ENCODE measurements at places on chromosomes 16 and 17.

DNA sequence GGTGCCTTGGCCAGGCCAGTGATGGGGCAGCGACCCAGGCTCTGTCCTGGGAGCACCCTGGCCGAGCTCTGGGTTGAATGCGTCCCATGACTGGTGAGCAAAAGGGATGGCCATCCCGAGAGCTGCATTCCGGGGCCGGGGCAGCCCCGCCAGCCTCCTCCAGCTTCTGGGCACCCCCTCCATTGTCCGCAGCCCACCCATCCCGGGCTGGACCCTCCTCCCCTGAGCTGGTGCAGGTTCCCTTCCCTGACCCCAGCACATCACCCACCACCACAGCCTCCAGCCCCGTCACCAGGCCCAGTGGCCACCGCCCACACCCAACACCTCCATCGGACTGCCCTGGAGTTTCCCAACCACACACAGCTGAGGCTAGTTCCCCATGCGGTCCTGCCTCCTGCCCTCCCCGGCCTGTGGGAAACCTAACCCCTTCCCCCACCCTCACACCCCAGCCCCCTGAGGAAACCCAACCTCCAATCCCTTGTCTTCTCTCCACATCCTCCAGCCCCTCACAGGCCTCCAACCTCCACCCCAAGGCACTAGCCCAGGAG, 16.2 kb upstream of the PVALEF start:
- DNase-seq: no peak

DNA sequence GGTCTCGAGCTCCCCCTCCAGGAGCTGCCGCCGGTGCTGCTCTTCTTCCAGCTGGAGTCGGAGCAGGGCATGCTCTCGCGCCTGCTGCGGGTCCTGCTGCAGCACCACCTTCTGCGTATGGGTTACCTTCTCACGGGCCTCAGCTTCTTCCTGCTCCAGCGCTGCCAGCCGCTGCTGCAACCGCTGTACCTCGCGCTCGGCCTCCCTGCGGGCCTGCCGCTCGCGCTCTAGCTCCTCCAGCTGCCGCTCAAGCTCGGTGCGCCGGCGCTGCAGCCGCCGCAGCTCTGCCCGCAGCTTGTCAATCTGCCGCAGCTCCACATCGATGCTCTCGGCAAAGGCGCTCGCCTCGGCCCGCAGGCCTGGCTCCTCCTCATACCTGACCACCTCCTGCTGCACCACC, 36.9 kb downstream of the UBN1 start:
- DNase-seq: no peak

DNA sequence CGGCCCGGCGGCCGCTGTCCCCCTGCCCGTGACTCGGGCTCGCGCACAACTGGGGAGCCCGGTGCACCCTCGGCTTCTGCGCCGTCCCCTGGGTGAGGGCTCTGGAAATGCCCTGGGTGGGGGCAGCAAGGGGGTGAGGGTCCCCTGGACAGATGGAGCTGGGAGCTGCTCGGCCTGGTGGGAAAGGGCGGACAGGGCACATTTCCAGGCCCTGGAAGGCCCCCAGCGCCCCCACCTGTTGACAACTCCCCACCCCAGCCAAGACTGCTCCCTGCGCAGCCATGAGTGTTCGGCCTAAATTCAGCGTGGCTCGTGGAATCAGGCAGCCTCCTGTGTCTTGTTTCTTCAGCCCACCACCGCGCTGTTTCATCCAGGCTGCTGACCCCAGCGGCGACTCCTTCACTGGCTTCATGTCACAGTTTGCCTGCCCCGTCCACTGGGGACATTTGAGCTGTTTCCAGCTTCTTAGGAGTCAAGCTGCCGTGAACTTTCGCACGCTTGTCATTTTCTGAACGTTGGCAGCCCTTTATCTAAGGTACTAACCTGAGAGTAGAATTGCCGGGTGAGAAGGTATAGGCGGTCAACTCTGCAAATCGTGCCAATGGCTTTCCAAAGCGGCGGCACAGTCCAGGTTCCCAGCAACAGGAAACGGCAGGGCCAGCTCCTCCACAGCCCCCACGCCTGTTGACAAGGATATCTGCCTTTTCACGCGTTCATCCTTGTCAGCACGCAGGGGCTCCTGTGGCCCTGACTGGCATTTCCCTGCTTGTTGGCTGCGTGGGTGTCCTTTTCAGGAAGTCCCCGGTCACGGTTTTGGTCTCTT, 895 bp downstream of the UTS2R start:
- no peak for DNase-seq

DNA sequence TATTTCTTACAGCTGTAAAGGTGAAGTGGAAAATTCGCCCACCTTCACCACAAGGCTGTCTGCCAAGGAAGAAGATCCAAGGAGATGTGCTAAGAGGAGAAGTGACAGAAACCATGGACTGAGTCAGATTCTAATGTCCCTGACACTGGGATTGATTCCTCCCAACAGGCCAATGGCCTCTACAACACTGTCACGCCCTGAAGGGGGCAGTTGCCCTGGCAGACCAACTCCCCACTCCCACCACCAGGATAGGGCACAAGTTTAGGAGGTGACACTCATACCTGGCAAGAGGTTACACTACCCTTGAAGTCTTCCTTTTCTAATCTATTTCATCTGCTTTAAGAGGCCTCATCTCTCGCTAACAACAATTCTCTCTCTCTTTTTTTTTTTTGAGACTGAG, 16.1 kb downstream of the PIP4K2B start:
- no peak for DNase-seq

- DNase-seq: no peak
These were observed 123.9 kb upstream of the CACNG3 start for GRCh38 chr16:24132048-24132796.

- no peak for DNase-seq
These were observed 7.7 kb upstream of the C16orf78 start for GRCh38 chr16:49365711-49366509.

- no peak for DNase-seq
These were observed 5.7 kb upstream of the SLC38A8 start for GRCh38 chr16:84048270-84048669.

DNA sequence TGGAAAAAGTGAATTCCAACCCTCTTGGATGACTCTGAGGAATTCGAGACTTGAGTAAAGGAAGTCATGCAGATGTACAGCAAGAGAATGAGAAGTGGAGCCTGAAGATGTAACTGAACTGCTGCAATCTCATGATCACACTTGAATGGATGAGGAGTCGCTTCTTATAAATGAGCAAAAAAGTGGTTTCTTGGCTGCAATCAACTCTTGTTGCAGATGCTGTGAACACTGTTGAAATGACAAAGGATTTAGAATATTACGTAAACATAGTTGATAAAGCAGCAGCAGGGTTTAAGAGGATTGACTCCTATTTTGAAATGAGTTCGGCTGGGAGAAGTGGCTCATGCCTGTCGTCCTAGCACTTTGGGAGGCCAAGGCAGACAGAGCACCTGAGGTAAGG, 25.5 kb downstream of the ASPA start:
- no peak for DNase-seq

DNA sequence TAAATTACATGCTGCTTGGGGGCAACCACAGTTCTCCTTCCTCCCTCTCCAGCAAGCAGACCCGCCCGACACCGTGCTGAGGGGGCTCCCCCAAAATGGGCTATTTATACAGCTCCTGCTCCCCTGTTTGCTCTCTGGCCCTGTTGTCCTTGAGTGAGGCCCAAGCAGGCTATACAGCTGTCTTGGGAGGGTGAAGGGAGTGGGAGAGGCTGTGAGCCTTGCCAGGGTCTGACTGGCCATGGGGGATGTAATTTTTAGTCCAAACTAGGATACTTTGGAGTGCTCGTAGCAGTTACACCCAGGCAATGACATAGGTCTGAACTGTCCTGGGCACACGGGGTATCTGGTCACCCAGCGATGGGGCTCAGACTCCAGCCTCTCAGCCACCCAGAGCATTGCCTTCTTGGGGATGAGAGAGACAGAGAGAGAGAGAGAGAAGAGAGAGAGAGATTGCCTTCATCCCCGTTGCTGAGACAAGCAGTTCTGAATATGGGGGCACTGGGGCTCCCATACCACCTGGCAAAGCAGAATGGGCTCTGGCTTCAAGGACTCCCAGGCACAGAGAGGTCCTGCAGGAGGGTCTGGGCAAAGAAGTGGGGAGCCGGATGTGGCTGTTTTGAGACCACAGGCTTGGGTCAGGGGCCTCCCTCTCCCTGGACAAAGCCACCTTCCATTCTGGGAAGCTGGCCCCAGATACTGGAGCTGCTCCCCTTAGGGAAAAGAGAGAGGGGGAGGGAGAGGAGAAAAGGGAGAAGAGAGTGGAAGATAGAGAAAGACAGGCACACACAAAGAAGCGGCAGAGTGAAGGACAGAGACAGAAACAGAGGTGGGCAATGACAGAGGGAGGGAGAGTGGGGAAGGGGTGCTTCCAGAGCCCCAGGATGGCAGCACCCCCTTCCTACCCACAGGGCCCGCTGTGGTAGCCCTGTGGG, 10.7 kb upstream of the TMEM92 start:
- DNase-seq: no peak

DNA sequence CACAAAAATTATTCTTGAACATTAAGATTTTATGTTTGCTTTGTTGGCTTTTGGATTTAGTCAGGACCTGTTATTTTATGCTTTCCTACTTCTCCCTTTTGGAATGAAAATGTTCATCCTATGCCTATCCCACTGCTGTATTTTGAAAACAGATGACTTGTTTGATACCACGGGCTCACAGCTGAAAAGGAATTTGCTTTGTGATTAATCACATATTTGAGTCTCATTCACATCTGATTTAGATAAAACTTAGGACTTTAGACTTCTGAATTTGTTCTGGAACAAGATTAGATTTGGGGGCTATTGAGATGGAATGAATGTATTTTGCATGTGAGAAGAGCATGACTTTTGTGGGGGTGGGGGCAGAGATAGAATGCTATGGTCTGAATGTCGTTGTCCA, 1012.6 kb downstream of the CDH11 start:
- DNase-seq: no peak

DNA sequence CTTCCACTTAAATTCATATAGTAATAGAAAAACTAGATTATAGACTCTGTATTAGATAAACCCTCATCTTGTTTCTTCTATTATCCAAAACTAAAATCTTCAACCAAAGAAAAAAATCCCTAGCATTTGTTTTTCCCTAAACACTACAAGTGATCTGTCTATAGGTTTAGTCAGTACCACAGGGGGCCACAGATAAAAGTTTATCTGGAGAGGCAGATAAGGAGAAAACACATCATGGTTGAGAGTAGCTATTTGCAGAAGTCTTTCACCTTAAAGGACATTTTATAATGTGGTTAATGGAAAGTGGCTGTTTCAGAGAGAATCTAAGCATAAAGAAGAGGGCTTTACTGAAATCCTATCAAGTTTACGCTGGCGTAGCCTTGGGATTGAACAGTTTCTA, 160.1 kb downstream of the CDK5R1 start:
- no peak for DNase-seq

DNA sequence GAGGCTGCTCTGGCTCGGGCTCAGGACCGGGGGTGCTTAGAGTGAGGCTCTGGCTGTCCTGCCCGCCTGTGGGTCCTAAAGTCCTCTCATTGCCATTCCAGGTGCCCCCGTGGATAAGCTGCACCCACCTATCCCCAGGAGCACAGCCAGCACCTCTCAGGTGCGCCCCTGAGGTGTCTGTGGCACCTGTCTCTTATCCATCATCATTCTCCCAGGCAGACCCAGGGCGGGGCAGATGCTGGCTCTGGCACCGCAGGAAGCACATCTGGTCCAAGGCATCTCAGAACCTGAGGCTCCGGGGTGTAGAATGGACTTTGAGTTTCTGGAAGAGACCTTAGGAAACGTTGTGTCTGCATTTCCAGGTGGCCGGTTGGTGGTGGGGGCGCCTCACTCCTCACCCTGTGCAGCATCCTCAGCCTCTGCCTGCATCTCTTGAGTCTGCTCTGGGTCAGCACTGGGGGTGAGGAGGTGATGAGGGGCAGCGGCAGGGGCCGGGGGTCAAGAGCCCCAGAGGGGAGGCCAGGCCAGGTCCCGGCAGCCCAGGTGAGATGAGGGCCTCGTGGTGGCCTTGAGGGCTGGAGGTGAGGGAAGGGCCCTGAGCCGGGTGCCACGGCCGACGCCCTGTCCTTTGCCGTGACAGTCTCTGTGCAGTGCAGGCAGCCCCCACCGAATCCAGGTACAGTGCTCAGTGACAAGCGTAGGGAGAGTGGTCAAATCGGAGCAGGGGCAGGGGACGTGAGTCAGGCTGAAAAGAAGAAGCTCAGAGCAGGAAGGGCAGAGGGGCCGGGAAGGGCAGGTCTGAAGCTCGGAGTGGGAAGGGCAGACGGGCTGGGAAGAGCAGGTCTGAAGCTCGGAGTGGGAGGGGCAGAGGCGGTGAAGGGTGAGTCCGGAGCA, 173.5 kb downstream of the NPIPB11 start:
- no peak for DNase-seq

- DNase-seq: no peak
These were observed 12.5 kb downstream of the DHODH start for GRCh38 chr16:72021043-72021442.

DNA sequence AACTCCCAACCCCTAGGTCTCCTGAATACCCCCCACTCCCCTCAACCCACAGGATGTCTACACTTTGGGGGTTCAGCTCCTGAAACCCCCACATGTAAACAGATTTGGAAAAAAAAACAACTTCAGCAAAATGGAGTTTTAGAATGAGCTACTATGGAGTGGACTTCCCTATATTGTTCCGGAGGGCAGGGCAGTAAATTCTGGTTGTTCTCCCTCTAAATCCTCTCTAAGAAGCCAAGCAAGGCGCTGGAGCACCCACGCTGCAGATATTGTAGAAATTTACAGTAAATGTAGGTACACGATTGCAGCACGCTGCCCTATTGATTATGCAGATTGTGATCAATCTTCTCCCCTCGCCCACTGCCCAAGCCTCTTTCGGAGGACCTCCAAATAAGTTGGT, 8.5 kb upstream of the ZFHX3 start:
- DNase-seq: no peak

DNA sequence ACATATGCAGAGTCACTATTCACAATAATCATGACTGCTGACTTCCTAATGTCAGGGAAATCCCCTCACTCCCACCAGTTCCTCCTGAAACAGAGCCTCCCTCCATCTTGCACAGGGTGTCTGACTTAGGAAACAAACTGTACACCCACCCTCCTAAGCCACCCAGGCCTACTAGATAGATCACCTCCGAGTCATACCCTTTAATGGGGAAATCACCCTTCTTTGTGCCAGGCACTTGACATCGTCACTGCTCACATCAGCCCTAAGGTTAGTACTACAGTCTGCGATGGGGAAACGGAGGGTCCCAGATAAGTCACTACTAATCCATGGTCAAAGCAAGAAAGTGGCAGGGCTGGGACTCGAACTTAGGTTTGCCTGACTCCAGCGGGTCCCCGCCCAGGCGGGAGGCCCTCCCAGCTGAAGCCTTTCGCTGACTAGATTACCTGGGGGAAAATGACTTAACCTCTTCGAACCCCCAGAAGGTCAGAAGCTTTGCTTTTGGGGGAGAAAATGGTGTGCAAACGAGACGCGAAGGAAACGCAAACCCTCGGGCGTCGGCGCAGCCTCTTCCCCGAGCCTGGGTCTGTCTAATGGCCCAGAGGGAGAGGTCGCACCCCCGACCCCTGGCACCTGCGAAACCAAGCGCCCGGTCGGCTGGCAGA, 3.4 kb upstream of the MLLT6 start:
- peak; percentile 75 for DNase-seq

GRCh38 chr17:78812855-78813254, 27.8 kb downstream of the USP36 start:
- DNase-seq: no peak

DNA sequence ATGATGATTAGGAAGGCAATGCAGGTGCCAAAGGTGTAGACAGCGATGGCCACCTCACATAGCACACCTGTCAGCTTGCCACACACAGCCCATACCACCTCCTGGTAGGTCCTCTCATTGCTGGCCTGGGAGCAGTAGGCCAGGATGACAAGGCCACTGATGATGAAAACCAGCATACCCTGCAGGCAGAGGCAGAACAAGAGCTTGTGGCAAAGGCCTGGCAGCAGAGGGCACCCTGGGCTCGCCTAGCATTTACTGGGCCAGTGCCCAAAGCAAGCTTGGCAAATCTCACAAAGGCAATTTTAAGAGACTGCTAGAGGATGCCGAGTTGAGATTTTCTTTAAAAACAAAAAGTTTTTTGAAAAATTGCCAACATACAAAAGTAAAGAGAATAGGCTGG, 5.9 kb downstream of the SLC38A7 start:
- no peak for DNase-seq
